ENCODE measurements at places on chromosomes 7 and 10.

DNA sequence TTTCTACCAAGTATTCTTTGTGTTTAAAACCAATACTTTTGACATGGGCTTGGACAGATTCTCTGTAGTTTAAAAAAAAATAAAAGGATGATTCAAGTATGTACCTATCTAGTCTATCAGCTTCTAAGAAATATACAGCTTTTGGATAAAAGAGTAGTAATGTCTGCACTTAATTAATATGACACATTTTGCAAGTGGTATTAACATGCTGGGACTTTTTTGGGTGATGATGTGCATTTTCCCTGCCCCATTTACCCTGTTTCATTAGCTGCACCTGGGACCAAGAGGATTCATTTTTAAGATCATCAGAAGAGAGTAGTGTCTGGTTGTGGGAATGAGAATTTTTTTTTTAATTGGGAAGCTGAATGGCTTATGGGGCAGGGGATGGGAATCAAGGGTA lies 236.2 kb upstream of the KLF14 start:
- DNase-seq = peak; percentile 51

DNA sequence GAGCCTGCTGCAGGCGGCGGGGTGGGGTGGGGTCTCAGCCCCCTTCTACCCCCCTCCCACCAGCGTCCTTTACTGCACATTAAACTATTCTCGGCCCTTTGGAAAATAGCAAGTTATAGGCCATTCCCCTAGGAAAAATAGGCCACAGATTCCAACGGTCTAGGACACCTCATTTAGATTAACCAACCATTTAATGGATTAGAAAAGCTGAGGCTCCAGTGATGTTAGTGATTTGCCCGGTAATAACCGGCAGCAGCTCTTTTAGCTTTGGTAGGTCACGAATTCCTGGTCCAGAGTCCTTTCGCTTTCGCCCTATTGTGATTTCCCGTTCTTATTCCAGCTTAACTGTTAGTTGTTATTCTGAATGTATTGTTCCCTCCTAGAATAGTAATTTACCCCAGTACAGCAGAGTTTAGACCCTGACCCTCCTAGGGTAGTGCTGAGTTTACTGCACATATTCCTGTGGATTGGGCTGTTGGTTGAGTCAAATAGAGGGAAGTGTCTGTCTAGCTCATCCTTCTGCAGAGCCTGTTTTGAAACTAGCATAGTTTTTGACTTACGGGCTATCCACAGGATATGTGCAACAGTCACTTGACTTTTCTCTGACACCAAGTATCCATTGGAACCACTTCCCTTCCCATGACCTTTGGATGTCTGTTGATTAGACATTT lies 754 bp downstream of the GSTO1 start:
- no peak for DNase-seq

DNA sequence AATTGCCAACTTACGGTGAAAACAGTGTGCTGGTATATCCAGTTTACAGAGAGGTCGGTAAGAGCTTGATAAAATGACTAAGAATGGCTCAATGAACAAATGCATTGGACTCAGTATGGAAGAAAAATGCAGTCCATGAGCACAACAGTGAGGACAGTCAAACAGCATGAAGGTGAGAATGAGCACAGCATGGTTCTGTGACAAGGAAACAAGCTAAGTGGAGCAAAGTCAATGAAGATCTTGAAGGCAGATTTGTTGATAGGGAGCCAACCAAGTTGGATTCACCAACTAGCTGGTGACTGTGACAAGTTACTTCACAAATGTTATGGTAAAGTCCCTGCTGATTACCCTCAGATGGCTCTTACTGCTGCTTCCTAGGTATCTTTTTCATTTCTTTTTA lies 75.9 kb downstream of the SHOC2 start:
- no peak for DNase-seq

GRCh38 chr10:133422807-133423771 lies 1.3 kb downstream of the SPRN start:
- no peak for DNase-seq

DNA sequence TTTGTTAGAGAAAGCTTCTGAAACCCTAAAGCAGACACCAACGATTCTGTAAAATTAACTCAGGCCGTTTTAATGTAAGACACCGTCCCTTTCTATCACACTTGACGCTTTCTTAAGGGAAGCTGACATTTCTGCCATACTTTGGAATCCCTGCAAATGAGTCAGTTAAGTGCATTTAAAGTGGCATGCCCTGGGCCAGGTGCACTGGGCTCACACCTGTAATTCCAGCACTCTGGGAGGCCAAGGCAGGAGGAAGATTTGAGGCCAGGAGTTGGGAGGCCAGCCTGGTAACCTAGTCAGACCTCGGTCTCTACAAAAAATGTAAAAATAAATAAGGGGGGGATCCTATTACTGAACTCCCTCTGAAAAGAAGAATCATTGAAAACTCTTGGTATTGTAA lies 4.4 kb downstream of the UBE2H start:
- no peak for DNase-seq

GRCh38 chr7:6556196-6556595 lies 4.9 kb upstream of the GRID2IP start:
- no peak for DNase-seq

DNA sequence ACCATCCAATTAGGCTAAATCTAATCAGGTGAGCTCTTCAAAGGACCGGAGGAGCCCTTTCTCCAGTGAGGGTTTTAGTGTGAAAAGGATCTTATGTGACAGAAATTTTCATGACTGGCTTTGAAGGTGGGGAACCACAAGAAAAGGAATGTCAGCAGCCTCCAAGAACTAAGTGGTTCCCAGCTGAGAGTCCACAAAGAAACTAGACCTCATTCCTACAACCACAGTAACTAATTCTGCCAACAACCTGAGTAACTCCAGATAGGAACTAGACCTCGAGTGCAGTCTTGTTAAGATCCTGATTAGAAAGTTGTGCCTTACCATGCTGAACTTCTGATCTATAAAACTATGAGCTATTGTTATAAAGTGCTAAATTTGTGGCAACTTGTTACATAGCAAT lies 51.3 kb downstream of the PCLO start:
- no peak for DNase-seq

GRCh38 chr7:34036972-34037792 lies 131.8 kb downstream of the BMPER start:
- no peak for DNase-seq

GRCh38 chr7:5702876-5703571 lies 78.4 kb downstream of the RNF216 start:
- DNase-seq = no peak

DNA sequence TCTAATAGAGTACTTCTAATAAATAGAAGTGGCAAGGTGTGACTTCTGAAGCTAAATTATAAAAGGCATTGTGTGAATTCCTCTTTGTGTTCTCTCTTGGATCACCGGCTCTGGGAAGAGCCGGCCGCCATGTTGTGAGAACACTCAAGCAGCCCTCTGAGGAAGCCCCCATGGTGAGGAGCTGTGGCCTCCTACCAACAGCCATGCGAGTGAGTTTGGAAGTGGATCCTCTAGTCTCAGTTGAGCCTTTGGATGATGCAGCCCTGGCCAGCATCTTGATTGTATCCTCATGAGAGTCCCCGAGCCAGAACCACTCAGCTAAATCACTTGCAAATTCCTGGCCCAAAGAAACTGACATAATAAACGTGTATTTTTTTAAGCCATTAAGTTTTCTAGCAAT lies 94.5 kb upstream of the CARD11 start:
- no peak for DNase-seq

GRCh38 chr10:79483948-79484347 lies 28.4 kb upstream of the EIF5AL1 start:
- no peak for DNase-seq

- no peak for DNase-seq
Observed at GRCh38 chr7:98283127-98283886, 1.8 kb downstream of the BRI3 start.

GRCh38 chr10:124689911-124690498 lies 54.2 kb downstream of the FAM53B start:
- no peak for DNase-seq

- no peak for DNase-seq
Observed at GRCh38 chr7:66699998-66700397, 40.5 kb upstream of the RABGEF1 start.

Data from activated CD4-positive, alpha-beta T cell treated with anti-CD3 and anti-CD28 coated beads, Interleukin-2, amount 50 U/mL, for 4 hours (primary cell).